Frontal cortex (tissue), 4 donors: ENCODE measurements at places on chromosomes 6 and 20. TPM values are rescaled to one million over a fixed set of nuclear protein-coding genes. Genes with fewer than 3 reads are reported as not detected.

DNA sequence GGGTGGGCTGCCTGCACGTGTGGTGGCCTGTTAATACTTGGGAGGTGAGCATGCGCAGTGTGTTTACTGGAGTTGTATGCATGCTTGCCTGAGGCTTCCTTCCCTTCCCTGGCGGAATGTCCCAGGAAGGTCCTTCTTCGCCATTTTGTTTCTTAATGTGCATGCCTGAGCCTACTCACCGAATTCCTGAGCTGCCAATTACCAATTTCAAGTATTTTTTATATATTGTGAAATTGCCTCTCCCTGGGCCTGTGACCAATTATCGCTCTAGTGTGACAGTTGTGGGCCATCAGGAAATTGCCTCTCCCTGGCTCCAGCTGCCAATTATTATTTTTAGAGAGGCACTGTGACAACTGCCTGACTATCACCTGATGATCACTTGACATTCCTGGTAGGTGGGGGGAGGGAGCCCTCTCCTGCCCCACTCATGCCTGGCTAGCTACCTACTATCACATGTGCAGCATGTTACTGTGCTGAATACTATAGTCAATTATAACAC, 70.0 kb downstream of the FAM50B start:
- no peak for DNase-seq

- no peak for DNase-seq
These were observed 143.7 kb downstream of the SYNDIG1 start for GRCh38 chr20:24612799-24613775.

GRCh38 chr6:69953491-69953890, 87.1 kb downstream of the COL19A1 start:
- no peak for DNase-seq

GRCh38 chr6:128057541-128057940, 156.7 kb upstream of the THEMIS start:
- no peak for DNase-seq

DNA sequence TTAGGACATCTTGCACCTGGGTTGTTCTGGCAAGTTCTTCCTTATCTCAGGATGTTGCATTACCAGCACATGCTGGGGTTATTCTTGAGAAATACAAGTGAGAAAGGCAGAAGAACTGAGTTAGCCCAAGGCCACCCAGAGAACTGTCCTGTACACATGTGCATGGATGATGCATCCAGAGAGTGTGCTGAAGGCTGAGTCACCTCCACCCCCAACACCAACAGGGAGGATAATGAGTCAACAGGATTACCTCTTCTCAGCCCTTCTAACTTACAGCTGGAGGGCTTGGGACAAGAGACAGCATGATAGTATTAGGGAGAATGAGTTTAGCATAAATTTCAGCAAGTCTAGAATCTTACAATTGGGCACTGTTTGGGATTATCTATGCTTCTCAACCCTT, 8.5 kb downstream of the SCGN start:
- no peak for DNase-seq

DNA sequence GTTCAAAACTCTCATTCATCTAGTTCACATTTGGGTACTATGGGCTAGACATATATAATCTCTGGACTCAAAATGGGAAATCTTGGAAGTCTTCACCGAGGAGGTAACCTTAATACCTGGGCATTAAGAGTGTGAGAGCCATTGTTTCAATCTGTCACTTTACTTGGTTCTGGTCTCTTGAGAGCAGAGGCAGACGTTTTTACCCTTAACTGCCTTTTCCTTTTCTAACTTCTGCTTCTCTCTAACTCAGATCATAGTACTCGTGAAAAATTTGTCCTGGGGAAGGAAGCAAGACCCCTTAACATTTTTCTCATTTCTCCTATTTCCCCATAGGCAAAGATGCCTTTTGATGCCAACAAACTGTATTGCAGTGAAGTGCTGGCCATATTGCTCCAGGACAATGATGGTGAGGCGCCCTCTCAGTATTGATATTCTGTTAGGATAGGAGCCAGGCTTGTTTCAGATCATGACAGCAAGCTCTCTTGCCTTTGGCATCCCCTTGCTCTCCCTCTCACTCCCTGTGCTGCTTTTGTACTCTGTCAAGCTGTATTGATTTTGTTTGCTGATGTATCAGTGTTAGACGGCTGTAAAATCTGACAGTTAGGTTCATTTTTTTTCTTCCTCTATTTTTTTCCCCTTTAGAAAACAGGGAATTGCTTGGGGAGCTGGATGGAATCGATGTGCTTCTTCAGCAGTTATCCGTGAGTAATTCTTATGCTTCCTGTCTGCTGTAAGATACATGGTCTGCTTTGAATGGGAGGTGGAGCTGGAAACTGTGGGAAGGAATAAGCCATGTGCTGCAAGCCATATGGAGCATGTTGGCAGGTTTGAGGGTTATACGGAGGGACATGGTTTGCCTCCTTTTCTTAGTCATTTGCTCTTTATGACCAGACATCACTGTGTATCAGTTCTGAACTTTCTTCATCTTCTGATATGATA, 83.5 kb downstream of the CTNNBL1 start:
- DNase-seq = no peak

DNA sequence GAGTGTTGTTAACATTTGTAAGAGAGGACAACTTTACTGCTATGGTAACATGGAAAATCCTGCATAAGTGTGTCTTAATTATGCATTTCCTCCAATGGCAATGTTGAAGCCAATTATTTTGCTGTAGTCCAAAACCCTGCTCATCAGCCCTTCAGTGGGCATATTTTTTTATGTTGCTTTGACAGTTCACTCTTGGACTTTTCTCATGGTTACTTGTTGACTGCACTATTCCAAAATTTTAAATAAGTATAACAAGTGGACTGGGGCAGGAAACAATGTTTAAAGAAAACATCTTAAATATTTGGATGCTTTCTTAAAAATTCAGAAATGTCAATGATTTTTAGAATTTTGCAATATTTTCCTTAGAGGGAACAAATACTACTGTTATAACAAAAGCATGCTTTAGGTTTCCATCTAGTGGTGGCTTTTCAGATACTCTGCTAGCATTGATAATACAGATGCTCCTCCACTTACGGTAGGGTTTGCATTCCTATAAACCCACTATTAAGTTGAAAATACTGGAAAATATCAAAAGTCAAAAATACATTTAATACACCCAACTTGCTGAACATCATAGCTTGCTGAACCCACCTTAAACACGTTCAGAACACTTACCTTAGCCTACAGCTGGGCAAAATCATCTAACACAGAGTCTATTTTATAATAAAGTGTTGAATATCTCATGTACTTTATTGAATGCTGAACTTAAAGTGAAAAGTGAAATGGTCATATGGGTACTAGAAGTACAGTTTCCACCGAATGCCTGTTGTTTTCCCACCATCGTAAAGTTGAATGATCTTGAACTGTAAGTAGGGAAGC, 86.4 kb downstream of the ADGRG6 start:
- no peak for DNase-seq

- no peak for DNase-seq
These were observed 10.9 kb downstream of the IL20RA start for GRCh38 chr6:137033828-137034227.

DNA sequence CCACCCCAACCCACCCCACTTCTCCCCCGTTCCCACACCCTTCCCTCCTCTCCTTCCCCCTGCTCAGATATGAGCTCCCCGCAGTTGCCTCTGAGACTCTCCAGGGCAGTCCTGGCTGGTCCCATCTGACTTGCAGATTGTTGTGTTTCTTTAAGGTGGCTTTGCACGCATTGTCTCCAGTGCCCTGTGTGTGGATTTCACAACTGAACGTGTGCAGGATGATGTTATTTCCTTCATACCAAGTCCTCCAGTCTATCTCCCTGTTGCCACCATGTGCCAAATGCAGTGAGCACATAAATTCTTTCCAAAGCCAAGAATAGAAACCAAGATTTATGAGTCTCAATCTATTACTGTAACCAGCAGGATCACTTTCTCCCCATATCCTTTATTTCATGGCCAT, 79.1 kb downstream of the TMEM242 start:
- DNase-seq = no peak

DNA sequence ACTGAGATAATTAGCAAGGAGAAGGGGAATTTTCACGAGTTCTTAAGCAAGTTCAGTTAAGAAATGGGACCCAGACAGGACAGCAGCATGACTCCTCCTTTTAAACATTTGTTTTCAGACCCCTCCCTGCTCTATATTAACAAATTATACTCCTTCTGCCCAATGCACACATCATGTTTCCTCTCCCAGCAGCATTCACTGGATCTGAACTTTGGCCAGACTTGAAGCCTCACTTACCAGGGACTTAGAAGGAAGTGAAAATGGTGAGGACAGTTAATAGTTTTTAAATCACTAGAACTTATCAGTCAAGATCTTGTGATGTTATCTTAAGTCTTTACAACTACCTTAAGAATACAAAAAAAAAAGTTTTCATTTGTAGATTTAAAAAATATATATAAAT, 1174.7 kb upstream of the MAP3K7 start:
- DNase-seq = no peak

DNA sequence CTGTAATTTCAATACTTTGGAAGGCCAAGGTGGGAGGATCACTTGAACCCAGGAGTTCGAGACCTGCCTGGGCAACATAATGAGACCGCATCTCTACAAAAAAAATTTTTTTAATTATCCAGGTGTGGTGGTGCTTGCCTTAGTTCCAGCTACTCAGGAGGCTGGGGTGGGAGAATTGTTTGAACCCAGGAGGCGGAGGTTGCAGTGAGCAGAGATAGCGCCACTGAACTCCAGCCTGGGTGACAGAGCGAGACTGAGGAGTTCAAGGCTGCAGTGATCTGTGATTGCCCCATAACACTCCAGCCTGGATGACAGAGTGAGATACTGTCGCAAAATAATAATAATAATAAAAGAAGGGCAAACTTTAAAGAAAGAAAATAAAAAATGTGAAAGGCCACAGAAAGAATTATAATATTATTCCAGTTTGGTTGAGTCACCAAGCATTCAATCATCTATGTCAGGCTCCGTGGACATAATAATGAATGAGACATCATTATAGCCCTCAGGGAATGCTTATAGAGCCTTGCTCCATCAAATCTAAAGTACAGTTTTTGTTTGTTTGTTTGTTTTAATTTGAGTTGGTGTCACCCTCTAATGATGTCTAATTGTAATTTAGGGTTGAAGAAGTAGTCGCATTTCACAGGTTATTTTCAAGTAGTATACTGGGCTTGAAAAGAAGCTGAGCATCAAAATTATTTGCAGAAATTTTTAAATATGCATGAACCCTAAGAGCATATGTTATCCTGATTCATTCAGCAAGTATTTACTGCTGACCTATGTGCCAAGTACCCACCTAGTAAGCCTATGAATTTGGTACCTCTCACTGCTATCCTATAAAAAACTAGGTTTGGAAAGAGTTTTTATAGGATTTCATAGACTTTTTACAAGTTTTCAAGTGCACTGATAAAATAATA, 15.1 kb downstream of the GLYATL3 start:
- no peak for DNase-seq

GRCh38 chr6:6522709-6523108, 65.8 kb upstream of the LY86 start:
- no peak for DNase-seq

- no peak for DNase-seq
These were observed 144.6 kb downstream of the CDKAL1 start for GRCh38 chr6:20678831-20679352.

DNA sequence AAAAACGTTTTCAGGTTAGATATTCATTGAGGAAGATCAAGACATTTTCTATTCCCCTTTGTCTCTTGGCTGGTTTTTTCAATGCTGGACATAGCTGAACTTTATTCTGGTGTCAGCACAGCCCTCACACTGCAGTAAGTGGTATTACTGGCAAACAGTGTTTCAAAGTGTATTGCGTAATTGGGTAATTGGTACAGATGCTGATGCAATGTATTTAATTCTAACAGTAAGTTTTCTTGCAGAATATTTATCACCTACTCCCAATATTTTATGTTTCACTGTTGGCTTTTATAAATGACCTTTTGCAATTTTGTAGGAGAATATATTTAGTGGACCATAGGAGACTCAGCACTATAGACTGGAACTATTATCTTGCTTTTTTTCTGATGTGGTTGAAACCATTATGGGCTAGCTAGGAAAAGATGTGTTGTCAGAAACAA, 287.6 kb upstream of the SOX4 start:
- no peak for DNase-seq

DNA sequence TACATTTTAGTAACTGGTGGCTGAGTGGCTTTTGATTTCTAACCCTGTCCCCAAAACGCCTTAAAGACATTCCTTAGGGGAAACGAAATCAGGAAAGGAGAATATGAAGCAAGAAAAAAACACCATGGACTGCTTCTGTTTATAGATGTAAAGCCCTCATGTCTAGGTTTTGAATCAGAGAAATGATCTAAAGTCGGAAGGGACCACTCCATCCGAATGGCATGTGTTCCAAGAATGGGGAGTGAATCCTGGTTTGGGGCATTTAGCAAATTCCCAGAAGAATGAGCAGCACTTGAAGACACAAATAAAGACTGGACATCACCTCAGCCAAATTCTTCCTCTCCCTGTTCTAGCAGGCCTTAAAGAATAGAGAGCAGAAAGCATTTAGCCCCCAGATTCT, 65.6 kb downstream of the CAP2 start:
- DNase-seq = no peak

Gene STMND1
- total RNA-seq = not detected

Gene LTB
- total RNA-seq = not detected

Gene PI16
- total RNA-seq = under 0.01 TPM

Gene MROH8
- 5.3 TPM for total RNA-seq

Gene ZC2HC1B
- not detected for total RNA-seq

Gene MYO6
- 14.7 TPM for total RNA-seq

Gene PLAGL1
- 6.1 TPM for total RNA-seq

Gene DDX27
- total RNA-seq = 19.6 TPM
